ENCODE measurements at places on chromosomes 12 and 14.

DNA sequence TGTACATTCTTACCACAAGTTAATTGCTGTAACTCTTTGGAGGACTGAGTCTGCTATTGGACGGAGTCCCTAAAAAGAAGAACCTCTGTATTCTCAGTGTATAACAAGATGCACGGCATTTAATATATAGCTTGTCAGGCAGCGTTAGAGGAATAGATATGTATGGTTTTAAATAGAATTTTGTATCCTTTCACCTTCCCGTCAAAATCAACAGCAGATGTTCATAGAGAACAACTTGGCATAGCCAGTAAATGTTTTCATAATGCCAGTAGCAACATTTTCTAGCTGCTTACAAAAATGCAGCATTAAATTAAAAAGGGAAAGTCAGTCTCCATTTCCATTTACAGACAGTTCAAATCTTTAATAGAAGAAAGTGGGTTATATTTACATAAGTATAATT lies 6.8 kb downstream of the SCYL2 start:
- no peak for DNase-seq

- no peak for DNase-seq
Observed at GRCh38 chr14:50605766-50606165, 45.8 kb downstream of the ATL1 start.

GRCh38 chr12:106498056-106498455 lies 84.7 kb upstream of the RFX4 start:
- DNase-seq: no peak

DNA sequence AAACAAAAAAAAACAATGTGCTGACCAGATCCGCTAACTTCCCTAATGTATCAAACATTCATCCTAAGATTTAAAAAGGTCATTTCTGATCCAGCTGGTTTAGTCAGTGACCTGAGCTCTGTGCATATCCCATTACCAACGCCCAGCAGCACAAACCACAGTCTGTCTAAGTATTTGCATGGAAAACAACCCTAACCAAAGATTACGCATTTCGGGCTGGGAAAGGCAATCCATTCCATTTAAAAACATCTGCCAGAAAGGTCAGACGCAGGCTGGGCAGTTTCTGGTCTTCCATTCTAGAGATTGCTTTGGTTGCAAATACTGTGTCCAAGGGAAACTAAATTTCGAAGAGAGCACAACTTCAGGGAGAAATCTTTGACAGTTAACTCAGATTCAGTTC lies 234.9 kb downstream of the FLRT2 start:
- DNase-seq: no peak

DNA sequence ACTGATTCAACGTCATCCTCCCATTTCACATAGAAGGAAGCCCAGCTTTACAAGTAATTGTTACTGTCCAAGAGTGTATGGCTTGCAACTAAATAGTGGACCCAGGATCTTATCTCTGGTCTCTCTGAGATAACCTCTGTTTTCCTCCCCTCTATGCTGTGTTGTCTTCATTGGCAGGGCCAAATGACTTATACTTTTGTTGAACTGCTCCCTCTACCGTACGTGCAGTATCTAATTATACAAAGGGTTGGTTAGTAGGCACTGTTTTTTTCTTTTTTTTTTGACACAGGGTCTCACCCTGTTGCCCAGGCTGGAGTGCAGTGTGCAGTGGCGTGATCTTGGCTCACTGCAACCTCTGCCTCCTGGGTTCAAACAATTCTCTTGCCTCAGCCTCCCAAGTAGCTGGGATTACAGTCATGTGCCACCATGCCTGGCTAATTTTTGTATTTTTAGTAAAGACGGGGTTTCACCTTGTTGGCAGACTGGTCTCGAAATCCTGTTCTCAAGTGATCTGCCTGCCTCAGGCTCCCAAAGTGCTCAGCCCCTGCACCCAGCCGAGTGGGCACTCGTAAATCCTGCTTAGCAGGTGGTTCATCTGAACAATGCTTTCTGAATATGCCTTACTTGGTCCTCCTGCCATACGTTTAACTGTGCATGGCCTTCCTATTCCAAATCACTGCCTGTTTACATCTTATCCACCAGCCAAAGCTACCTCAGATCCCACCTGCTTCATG lies 162.1 kb downstream of the ADCK1 start:
- no peak for DNase-seq

DNA sequence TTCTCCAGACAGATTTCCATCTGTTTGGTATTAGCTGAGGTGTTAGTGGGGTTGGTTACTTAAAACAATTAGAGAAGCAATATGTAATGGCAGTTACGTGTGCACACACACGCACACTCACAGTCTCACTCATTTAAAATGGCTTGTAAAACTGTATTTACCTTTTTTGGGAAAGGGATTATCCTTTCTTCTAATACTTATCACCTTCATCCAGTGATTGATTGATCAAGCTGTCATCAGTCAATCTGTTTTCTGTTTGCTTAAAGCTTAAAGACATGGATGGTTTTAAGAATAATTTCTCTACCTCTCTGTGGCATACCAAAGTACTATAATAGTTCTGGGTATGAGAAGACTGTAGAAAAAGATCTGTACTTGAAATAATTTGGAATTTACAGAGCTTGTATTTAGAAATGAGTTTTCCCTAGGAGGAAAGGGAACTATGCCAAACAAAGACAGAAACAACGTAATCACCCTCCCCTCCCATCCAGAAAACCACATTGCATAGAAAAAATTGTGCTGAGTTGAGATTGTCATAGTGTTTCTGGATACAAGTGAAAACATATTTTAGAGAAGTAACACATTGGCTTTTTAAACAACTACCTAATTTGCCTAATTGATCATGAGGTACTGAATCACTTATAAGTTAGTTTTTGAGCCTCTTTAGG lies 455.8 kb downstream of the PCNX1 start:
- DNase-seq: no peak

- no peak for DNase-seq
Observed at GRCh38 chr12:28552251-28552970, 362.2 kb downstream of the CCDC91 start.

DNA sequence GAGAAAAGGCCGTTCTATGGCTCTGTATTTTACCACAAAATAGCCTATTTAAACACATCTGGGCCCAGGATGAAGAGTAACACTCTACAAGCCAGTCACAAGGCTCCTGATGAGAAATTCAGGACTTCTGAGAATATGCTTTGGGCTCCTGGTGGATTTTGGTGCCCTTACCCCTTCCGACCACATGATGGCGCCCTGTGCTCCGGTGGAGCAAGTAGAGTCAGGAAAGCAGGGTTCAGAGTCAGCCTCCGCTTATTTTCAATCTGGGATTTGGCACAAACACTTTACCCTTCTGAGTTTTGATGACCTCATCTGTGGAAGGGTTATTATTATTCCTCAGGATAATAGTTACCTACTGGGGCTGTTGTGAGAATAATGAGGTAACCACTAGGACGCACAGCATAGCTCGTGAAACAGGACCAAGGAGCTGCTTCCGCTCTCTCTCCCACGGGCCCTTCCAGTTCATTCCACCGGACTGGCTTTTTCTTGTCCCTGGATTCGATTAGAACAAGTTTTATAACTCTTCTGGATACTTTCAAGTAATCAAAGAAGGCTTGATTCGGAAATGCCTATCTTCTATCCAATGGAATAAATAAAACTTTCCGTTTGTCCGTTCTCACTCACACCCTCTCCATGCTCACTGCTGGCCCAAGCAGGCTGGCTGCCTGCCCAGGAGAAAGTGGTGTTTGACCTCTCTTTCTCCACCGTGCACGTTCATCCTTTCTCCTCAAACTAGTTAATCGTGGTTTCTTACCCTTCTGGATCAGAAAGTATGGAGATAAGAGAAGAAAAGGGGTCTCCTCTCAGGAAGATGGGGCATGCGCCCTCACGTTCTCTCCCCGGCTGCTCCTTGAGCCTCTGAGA lies 104.6 kb downstream of the GALC start:
- DNase-seq: no peak

DNA sequence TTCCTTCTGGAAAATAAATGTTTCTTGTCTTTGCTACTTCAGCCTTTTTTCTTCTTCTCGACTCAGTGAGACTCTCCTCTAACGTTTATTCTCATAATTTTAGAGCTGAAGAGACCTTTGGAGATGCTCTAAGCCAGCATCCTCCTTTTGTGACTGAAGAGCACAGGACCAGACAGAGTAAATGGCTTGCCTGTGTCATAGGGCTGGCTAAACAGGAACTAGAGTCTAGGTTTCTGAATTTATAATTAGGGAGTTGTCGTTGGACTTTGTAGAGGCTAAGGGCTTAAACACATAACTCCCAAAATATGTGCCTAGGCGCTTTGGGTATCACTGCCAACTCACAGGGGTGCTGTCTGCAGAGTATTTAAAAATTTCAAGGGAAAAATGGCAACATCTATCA lies 98.5 kb downstream of the FGD4 start:
- DNase-seq: no peak

DNA sequence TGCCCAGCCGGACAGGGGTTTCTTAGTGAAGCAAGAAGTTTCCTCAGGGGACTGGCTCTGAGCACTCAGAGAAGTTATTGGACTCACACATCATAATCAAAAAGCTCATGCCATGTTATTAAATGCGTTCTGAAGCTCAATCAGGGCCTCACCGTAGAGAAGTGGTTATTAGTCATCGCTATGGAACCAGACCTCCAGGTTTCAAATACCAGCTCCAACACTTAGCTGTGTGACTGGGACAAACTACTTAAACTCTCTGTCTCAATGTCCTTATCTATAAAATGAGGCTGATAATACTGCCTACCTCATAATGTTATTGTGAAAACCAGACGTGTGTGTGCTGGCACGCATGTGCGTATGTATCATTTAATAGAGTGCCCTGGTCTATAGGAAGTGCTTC lies 7.3 kb downstream of the STAT6 start:
- no peak for DNase-seq

DNA sequence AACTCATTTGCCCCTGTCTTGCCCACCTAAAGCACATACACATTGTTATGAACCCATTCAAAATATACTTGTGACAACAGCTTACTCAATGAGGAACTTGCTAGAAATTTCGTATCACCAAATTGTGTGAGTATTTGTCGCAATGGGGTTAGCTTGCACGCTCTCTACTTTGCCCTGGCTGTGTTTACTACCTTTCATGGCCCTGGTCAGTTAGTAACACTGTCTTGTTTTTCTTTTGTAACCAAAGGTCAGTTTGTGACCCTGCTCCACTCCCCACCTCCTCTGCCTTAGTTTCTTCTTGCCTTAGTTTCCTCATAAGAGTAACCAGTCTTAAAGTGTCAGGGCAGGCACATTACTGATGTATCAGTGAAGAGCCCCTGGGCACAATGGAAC lies 205.8 kb upstream of the EEA1 start:
- DNase-seq: no peak

DNA sequence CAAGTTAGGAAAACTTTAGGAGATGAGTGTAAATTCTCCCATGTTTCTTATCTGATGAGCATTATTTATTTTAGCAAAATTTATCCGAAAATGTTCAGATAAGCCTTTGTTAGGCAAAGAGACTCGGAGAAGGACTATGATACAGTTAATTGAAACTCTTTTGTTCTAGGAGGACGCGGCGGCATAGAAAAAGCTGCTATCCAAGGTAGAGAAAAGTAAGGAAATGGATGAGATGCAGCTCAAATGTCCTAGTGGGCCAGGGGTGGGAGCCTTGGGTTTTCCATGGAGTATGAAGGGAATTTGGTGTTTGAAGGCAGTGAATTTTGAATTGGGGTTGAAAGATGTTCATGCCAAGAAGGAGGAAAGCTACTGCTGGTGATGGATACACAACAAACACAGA lies 1504.5 kb downstream of the AACS start:
- no peak for DNase-seq

DNA sequence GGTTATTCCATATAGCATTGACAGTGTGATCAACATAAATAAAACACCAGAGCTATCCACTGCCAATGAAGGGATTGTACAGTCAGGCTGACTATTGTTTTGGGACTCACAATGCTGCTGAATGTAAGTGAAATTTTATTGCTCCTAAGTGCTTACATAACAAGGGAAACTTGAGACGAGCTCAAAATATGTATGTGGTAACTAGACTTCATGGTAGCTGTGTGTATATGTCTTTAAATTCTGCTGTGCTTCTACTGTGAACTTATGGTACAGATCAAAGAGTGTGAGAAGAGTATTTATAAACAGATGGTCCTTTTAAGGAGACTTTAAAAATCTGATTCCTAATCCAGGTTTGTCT lies 6.9 kb downstream of the FLRT2 start:
- DNase-seq: no peak

Measured in HFFc6 (cell line).